ENCODE measurements at places on chromosomes 11 and 22. TPM values are rescaled to one million over a fixed set of nuclear protein-coding genes. Genes with fewer than 3 reads are reported as not detected.

MFNG gene
- polyA plus RNA-seq, result 3.3 TPM

OR5AP2 gene
- not detected for polyA plus RNA-seq

GRCh38 chr11:71247551-71248250, 4.7 kb downstream of the SHANK2 start:
- no peak overlapping the region for H3K27ac ChIP-seq
- no peaks in the 10 kb centered on the region for H3K27me3 ChIP-seq
- peaks cover 21% of the 10 kb centered on the region for H3K4me1 ChIP-seq
- no peak overlapping the region for H3K4me3 ChIP-seq

- no peaks in the 10 kb centered on the region for H3K36me3 ChIP-seq
- no peaks in the 10 kb centered on the region for H3K4me1 ChIP-seq
- no peaks in the 10 kb centered on the region for H3K27me3 ChIP-seq
- H3K4me3 ChIP-seq, result no peak overlapping the region
- no peak overlapping the region for H3K27ac ChIP-seq
Measured at GRCh38 chr11:34789196-34789834, 126.9 kb downstream of the APIP start.

- no peaks in the 10 kb centered on the region for H3K27me3 ChIP-seq
- no peaks in the 10 kb centered on the region for H3K4me1 ChIP-seq
- H3K4me3 ChIP-seq, result no peak overlapping the region
Measured at GRCh38 chr11:119693253-119693815, 35.7 kb downstream of the NECTIN1 start.

Data from hepatocyte (in vitro differentiated cells).